ENCODE measurements at places on chromosomes 13 and 19.

- no peak for DNase-seq
Observed at GRCh38 chr13:97600458-97601075, 166.6 kb downstream of the RAP2A start.

DNA sequence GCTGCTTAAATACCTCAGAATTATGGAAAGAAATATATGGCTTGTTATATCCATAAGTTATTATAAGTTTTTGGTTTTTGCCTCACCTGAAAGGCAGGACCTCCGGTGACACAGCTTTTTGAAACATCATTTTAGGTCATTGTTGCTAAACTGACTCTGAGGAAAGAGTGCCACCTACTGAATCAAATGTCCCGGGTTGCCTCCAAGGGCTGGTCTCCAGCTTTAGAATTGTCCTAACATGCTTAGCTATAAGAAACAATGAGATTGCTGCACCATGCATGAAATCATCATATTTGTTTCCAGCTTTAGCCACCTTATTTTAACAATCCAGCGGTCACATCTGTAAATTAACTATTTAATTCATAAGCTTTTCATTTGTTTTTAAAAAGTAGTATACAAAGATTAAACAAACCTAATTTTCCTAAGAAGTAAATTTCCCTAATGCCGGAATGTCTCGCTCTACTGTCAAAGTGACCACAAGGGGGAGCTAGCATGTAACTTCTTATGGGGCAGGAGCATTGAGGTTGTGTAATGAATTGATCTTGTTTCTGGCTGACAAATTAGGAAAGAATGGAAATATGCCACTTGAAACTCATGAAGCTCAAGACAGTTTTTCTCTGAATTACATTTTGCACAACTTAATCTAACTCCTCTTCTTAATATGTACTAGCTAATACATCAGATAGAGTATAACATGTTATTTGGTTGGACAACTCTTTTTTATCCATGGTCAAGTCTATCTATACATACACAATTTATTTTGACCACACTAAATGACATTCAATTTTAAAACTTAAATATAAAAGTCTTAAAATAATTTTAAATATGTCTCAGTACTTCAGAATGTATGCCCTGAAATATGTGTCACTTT is 6.7 kb upstream of the PCDH17 start:
- no peak for DNase-seq

DNA sequence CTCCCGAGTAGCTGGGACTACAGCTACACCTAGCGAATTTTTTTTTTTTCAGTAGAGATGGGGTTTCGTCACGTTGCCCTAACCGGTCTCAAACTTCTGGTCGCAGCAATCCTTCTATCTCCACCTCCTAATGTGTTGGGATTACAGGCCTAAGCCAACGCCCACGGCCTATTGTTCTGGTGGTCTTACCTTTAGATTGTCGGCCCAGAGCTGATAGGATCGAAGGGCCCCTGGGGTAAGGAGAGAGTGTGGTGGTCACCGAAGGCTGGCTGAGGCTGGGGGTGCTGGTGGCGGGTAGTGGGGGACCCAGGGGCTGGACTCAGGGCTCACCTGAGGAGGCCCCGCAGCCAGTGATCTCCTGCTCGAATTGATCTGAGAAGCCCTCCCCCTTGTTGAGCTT is 7.0 kb downstream of the CRB3 start:
- DNase-seq: no peak

DNA sequence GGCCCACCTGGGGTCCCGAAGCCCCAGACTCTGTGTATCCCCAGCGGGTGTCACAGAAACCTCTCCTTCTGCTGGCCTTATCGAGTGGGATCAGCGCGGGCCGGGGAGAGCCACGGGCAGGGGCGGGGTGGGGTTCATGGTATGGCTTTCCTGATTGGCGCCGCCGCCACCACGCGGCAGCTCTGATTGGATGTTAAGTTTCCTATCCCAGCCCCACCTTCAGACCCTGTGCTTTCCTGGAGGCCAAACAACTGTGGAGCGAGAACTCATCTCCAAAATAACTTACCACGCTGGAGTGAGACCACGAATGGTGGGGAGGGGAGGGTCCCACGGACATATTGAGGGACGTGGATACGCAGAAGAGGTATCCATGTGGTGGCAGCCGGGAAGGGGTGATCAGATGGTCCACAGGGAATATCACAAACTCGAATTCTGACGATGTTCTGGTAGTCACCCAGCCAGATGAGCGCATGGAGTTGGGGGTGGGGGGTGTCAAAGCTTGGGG is 1.0 kb upstream of the ICAM5 start:
- no peak for DNase-seq

- DNase-seq: peak; percentile 70
Observed at GRCh38 chr19:6481541-6482342, at the start of gene DENND1C. DENND1C (minus strand) TSS chr19:6481787; CDS start chr19:6481695, 92 bp downstream.

DNA sequence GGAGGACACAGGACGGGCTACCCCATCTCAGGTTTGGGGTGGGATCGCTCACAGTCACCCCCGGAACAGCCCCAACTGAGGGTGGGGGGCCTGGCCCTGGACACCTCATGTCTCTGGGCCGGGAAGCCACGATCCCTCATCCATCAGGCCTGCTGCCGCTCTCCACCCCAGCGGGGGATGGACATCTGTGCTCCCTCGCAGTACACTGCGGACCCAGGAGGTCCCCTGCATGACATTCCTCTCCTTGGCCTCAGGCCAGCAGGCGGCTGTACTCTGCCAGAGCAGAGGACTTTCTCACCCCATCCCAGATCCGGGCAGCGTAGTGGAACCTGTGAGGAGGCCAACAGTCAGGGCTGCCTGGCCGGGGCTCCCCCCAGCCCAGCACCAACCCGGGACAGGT is 15.5 kb downstream of the IRGC start:
- peak; percentile 53 for DNase-seq

DNA sequence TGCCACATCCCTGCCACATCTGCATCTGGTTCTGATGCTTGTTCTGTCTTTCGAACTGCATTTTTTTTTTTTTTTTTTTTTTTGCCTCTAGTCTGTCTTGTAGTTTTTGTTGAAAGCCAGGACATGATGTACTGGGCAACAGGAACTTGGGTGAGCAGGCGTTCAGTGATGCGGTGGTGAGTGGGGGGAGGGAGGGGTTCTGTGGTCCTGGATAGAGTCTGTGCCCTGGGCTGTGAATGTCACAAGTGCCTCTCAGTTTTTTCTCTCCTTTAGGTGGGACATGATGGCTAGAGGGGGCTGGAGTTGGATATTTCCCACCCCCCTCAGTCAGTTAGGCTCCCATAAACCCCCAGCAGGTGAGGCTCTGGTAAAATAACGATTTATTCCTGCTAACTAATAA is 3.5 kb downstream of the CEACAM4 start:
- no peak for DNase-seq

DNA sequence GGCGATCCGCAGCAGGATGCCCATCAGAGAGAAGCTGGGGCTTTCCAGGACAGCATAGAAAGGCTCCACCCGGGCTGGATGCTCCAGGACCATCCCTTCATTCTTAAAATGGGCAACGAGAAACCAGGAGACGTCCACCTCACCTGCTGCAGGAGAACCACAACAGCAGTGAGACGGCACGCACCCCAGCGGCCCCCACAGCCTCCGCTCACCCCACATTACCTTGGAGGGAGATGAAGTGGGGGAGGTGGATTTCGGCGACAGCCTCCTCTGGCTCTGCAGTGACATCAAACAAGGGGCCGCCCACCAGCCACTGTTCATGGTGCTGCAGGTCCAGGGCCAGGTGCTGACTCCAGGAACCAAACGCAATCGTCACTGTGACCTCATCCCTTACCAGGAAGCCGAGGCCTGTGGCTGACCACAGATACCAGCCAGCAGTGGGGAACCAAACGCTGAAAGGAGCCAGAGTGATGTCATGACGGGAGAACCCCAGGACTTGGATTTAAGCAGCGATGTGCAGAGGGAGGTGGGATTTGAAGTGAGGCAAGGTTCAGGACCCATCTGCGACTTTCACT is 25.1 kb downstream of the CARD8 start:
- no peak for DNase-seq

GRCh38 chr19:12797141-12797587 is 4.4 kb downstream of the PRDX2 start:
- no peak for DNase-seq
